ENCODE measurements at places on chromosomes 3 and 15.

GRCh38 chr3:181622365-181622764, 89.4 kb upstream of the SOX2 start:
- DNase-seq = no peak

GRCh38 chr3:160001148-160001760, 12.6 kb downstream of the IL12A start:
- no peak for DNase-seq

GRCh38 chr3:196513697-196514349, 1.3 kb downstream of the SMCO1 start:
- no peak for DNase-seq

DNA sequence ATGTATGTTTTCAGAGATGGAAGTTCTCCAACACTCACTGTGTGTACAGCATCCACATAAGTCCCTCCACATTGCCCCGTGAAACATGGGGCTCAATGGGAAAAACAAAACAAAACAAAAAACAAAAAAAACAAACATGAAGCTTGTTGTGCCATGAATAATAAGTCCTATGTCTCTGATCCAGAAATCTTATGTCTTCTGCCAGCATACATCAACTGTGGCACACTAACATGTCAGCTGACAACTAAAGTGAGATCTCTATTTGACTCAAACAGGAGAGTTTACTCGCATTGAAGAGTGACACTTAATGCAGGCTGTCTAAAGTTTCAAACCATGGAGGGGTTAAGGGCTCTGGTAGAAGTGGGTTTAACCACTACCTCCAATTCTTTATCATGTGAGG, 180.2 kb upstream of the ROBO1 start:
- no peak for DNase-seq

DNA sequence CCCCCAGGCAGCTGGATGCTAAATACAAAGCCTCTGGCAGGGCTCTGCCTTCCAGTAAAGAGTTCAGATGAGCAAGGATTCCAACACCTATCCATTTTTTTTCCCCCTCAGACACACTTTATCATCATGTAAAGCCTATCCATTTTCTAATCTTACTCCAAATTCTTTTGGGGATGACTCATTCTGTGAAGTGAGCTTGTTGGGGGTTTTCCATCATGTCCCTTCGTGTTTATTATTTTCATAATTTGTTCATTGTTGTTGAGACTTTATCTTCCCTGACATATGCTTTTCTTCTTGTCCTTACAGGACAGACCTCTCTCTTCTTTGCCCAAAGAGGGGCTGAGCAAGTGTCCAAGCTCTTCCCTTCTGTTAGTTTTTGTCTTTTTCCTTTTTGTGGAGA, 34.7 kb upstream of the SH3BP5 start:
- no peak for DNase-seq

DNA sequence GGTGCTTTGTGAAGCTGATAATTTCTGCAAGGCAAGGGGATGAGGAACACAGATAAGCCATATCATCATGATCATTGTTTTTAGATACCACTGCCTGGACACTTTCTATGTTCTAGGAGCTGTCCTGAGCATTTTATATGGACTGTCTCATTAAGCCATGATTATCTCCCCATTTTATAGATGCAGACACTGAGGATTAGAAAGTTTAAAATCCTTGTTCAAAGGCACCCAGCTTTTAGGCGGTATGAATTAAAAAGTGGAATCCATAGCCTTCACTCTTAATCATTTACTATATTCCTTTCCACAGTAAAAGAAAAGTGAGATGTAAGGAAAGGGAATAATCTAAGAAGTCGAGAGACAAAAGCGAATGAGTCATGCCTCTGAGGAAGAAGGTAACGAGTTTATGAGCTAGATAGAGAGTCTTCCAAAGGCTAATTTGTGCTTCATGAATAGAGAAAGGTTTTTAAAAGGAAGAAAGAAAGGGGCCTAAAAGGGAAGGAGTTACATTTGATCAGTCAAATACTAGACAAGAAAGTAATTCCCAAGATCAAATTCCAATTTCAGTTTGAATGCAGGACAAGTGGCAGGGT, 856.0 kb downstream of the FHIT start:
- DNase-seq = no peak

DNA sequence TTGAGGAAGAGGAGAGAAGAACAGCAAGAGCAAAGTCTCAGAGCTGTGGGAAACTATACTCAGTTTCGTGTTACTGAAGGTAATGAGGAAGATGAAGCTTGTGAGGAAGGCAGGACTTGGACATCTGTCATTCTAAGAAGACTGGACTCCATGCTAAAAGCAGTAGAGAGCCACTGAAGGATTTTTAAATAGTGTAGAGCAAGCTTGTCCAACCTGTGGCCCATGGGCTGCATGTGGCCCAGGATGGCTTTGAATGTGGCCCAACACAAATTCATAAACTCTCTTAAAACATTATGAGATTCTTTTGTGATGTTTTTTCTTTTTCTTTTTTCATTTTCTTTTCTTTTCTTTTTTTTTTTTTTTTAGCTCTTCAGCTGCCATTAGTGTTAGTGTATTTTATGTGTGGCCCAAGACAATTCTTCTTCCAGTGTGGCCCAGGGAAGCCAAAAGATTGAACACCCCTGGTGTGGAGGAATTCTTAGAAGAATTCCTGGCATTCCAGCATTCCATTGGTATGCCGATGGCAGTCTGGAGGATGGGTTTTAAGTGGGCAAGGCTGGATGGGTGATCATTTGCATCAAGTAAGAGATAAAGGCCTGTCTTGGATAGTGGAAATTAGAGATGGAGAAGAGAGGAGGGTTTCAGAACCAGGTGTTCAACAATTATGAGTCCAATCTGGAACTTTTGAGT, 6.9 kb upstream of the NFKBIZ start:
- DNase-seq = no peak

- no peak for DNase-seq
Measured at GRCh38 chr3:188160751-188161150, 6.8 kb downstream of the LPP start.

- no peak for DNase-seq
Measured at GRCh38 chr3:123419850-123420297, 29.0 kb downstream of the ADCY5 start.

DNA sequence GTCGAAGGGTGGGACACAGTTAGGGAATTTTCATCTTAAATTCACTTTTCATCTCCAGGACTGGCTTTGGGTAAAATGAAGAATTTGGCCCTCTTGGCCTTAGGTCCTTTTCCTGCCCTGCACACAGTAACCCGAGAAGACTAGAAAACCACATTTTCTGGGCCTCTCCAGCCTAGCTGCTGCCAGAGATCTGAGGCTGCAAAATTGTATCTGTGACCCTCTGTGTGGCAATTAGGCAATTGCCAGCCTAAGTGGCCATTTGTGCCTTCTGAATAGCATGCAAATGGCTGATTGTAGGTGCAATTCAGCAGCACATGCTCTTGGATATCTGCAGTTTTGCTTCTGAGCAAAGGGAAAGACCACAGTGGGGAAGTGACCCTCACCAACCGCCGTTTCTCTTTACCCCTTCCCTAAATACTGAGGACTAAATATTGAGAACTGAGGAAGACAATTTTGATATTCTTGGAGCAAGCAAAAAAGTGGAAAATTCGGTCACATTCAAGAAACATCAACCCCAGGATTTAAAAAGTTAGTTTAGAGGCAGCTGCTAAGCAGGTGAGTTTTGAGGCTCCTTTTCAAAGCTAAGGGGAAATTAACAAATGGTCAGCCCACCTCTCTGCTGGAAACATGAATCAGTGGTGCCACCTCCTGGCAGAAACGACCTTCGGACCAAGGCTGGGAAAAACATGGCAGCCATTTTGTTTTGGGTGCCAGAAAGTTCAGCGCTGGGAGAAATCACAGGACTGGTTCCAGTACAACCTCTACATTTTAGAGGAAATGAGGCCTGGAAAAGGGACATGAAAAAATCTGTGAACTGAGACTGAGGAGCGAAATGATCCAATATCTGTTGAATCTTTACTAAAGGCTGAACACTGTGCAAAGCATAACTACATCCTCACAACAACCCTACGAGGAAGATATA, 56.6 kb upstream of the PRTG start:
- DNase-seq = peak; percentile 58

DNA sequence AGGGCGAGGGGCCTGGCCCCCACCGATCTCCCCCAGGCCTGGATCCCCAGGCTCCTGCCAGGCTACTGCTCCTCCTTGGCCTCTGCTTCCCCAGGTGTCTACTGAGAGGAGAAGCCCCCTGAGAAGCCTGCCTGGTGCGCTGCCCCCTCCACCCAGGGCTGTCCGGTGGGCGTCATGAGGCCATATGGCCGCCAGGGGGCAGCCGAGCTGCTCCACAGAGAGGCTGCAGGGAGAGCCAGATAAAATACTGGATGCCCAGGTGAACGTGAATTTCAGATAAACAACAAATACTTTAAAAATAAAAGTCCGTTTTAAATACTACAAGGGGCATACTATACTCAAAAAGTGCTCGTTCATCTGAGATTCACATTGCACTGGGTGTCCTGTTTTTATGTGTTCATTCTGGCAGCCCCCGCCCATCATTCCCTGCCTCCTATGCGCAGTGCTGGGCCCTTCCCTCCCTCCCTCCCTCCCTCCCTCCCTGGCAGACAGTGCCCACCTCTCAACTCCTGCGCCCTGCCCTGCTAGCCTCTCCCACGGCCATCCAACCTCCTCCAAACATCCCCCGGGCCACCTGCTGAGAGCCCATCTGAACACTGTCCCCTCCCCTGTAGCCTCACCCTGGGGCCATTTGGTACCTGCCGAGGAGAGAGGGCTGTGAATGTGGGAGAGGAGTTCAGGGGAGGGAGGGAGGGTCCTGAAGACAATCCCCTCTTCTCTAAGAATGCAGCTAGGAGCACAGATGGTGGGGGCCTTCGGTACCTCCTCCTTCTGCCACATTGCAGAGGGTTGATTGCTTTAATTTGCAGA, 29.6 kb downstream of the PSTPIP1 start:
- DNase-seq = peak; percentile 74

DNA sequence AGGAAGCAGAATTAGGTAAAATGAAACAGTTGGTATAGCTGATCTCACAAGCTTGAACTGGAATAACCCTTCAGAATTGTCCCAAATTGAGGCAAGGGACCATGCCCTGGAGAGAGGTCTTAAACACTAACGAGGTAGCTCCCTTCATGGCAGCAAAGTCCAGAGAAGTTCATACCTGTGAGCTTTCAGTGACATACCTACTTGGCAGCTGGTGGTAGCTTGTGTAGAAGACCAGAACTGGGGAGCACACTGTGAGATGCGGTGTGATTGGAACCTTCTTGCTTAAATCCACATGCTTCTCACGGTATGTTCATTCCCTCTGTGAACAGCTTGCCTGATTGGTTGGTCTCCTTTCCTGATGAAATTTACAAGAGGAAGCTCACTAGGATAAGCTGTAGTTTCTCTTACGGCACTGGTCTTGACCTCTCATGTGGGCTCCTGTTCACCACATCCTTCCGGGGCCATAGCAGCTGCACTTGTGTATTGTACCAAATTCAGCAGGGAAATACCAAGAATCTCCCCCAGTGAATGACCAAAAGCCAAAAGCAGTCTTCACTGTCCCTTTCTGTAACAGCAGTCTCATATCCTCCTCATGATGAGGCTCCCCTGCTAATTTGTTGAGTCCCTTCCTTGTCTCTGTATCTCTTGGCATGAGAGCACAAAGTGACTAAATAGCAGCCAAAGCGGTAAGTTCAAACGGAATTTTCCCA, 483.7 kb upstream of the FRG2C start:
- DNase-seq = no peak

- no peak for DNase-seq
Measured at GRCh38 chr3:101122681-101123080, 129.5 kb upstream of the ABI3BP start.

- DNase-seq = no peak
Measured at GRCh38 chr3:184568924-184569829, 7.6 kb downstream of the EPHB3 start.

DNA sequence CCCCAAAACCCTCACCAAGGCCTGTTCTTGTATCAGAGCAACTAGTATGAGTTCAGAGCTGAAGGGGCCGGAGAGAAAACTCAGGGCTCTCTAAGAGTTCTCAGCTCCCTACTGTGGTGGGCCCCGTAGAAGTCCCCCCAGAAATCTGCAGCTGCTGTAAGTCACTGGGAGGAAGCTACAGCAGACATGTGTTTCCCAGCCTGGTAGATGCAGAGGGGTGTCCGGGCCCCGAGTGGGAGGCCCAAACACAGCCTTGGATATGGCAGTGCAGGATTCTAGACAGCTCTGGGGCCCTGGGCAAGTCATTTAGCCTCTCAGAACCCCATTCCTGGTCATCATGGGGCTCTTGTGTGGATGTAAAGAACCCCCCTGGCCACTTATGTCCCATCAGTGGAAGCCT, 39.2 kb upstream of the CSPG4 start:
- no peak for DNase-seq

DNA sequence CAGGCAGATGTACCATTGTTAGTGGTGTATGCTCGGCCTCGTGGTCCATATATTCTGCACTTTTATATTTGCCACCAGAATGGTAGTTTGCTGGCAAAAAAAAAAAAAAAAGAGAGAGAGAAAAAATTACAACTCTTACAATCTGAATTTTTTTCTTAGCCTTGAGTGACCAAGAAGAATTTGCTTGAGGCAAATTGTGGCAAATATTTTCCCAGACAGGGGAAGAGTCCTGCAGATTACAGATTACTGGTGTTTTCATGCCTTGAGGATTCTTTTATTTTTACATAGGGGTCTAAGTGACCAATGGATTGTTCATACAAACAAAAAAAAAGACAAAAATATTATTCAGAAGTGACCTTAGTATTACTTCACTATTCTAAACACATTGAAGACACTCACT, 283.3 kb downstream of the BBX start:
- no peak for DNase-seq

- DNase-seq = no peak
Measured at GRCh38 chr3:8621872-8622271, 22.7 kb downstream of the SSUH2 start.

DNA sequence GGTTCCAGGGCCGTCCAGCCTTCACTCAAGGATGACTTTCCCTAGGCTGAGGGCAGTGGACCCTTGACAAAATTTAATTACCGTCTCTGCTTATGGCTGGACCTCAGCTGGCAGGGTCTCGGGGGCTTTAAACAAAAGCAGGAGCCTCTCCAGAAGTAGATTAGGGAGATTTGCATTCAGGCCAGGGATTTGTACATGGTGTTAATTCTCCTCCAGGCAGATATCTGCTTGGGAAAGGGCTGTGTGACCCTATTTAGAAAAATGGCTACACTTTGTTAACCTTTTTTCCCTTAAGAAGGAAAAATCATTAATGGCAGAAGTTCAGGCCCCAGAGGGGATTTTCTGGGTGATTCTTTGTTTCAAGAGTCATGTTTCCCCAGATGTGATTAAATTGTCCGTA, 329.1 kb upstream of the C2CD4B start:
- DNase-seq = no peak

DNA sequence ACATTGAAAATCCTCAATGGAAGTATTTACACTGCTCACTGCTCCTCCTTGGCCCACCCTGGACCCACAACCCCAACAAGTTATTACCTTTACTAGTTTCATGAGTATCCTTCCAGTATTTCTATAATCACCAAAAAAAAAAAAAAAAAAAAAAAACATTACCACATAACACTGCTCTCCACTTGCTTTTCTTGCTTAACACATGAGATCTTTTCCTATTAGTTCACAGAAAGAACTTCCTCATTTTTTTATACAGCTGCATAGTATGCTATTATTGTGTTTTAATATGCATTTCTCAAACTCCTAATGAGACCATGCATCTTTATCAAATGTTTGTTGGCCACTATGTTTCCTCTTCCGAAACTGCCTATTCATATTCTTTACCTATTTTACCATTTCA, 14.6 kb downstream of the GABPB1 start:
- no peak for DNase-seq
